ENCODE measurements at places on chromosomes 1 and 21.
A peak's percentile ranks its signal among the peaks of the same experiment; 100 is the strongest.

GRCh38 chr1:162846256-162847212, 14.4 kb downstream of the CCDC190 start:
- DNase-seq, result no peak

DNA sequence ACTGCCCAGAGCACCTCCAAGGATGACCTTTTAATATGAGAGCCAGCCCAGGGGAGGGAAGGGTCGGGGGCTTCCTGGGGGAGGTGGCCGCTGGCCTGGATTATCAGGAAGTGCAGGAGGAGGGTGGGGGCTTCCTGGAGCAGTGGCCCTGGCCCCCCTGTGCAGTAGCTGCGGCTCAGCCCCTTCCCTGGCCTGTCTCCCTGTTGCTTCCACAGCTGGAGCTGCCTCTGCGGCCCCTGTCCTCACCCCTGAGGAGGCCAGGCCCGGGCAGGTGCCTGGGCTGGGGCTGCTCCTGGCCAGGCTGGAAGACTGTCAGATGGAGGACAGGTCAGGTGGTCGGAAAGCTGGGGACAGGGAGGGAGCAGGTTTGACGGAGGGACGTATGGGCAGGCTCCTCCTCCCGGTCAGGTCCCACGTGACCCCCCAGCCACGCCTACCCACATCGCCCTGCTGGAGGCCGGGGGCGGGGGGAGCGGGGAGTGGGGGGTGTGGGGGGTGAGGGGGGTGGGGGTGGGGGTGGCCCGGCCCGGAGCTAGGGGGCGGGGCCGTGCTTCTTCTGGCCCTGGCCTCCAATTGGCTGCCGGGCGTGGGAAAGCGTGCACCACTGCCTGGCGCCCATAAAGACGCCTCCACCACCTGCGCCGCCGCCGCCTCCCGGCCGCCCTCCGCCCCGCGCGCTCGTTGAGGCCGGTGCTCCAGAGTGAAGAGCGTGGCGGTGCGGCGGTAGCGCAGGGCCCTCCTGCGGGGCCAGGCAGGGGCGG, 10.2 kb upstream of the TNFRSF14 start:
- peak; percentile 54 for DNase-seq

DNA sequence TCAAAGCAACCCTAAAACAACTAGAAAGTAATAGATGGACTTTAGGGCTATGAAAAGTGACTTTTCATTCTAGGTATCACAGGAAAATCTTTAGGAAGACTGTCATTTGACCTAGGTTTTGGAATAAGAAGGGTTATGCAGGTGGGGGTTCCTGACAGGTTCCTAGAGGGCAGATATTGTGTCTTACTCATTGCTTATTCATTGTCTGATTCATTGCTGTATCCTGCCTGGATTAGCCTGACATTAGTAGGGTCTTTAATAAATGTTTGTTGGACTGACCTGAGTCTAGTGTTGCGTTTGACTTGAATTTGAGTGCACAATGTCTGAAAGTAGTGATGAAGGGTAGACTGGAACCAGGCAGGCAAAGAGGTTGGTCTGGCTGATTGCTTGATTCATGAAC, 6.0 kb downstream of the FNBP1L start:
- DNase-seq, result peak; percentile 51

GRCh38 chr1:50275566-50275965, 147.7 kb downstream of the DMRTA2 start:
- no peak for DNase-seq

DNA sequence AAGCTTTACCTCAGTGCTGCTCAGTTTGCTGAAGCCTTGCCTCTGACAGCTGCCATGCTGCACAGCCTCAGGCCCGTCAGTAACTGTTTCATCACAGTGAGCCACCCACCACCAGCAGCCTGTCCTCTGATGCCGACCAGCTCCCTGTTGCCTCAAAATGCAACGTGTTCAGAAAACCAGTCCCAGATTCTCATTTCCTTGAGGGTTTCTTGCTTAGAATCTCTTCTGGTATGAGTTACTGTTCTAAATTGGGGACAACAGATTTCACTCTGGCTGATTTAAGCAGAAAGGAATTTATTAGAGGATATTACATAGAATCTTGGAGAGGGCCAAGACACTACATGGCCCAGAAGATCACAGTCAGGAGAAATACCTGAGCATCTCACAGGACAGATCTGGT, 11.0 kb downstream of the UBL4B start:
- DNase-seq, result no peak

DNA sequence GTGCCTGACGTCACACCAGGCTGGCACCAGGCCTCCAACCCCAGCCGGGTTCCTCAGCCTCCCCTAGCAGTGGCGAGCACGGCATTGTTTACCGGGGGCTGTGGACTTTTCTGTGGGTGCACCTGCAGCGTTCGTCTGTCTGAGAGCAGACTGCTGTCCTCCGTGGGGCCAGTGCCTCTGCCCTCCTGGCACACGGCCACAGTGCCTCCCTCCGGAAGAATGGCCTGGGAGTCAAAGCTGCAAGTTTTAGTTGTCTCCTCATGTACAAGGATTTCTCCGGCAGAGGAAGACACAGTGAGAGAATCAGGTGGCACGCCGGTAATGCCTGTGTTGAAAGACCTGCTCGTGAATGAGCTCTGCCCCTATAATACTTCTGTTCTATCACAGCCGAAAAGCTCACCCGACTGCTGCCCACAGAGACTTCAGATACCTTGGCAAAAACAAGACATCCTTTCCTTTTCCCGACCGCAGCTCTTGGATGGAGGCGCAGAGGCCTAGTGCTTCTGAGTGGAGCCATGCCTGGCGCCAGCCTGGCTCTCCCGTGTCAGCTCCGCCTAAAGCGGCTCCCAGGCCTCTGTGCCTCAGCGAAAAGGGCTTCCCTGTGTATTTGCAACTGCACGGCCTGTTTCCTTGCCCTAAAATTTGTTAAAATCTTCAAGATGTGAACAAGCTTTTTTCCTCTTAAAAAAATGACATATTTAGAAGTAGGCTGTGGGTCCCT, 71.4 kb downstream of the AGPAT3 start:
- no peak for DNase-seq

GRCh38 chr1:229017091-229017490, 253.8 kb upstream of the RAB4A start:
- no peak for DNase-seq

DNA sequence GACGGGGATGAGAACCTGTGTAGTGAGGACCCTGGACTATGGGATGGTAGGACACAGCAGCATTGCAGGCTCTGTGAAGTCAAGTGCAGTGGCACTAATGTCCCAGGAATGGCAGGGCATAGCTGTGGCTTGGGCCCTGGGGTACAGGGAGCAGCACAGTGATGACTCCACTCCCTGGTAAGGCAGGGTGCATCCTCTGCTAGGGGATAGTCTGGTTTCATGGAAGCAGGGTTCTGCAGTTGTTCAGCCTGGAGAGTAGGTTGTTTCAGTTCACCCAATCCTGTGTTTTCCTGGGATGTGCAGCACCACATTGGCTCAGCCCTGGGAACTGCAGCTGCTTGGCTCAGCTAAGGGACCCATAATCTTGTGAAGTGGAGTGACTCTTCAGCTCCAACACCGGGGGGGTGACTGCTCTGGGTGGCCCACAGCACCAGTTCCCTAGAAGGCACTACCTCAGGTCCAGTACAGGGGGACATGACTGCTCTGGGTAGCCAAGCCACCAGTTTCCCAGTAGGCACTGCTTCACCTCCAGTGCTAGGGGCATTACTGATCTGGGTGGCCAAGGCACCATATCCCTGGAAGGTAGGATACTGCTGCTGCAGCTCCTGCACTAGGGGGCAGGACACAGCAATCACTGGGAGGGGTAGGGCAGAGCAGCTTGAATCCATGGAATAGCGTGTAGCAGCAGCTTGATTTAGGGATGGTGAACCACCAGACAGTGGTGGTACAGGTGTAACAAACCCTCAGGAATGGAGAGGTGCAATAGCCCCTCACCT, 15.3 kb upstream of the C1orf185 start:
- no peak for DNase-seq

GRCh38 chr1:215878843-215879242, 311.7 kb downstream of the KCTD3 start:
- no peak for DNase-seq

GRCh38 chr1:199319341-199319740, 680.5 kb downstream of the PTPRC start:
- DNase-seq, result no peak

GRCh38 chr1:230255116-230255515, 171.0 kb downstream of the PGBD5 start:
- no peak for DNase-seq

DNA sequence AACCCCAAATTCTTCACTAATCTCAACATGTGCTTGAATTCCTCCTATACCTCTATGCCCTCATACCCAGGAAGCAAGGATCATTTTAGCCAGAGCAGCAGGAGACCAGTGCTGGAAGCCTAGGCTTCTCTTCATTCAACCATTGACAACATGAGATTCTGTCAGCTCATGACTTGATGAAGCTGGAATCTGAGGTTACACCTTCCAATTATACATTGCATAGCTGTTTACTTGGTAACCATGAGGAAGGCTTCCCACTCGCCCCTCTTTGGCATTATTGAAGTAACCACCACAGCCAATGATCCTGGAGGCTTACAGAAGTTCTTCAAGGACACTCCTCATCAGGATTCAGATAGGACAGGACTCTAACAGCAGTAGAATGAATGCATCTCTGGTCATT, 160.3 kb downstream of the TPR start:
- no peak for DNase-seq

DNA sequence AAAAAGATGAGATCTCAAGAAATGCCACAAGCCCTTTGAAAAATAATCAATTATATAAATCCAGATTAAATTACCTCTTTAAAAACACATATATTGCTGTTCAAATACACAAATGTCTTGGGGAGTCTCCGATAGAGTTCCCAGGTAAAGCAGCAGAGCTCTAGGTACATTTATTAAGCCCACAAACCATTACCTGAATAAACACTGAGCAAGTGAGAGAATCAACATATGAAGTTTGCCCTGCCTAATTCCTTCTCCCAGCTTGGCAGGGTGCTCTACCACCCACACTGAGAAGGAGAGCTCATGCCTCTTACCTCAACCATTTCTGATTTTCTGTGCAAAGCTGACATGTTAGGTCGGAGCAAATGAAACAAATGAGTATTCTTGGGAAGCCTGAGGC, 402.4 kb downstream of the KCNH1 start:
- DNase-seq, result no peak

GRCh38 chr1:202237052-202237451, 43.5 kb downstream of the LGR6 start:
- DNase-seq, result no peak

GRCh38 chr1:48216313-48216712, 6.2 kb upstream of the SLC5A9 start:
- no peak for DNase-seq

DNA sequence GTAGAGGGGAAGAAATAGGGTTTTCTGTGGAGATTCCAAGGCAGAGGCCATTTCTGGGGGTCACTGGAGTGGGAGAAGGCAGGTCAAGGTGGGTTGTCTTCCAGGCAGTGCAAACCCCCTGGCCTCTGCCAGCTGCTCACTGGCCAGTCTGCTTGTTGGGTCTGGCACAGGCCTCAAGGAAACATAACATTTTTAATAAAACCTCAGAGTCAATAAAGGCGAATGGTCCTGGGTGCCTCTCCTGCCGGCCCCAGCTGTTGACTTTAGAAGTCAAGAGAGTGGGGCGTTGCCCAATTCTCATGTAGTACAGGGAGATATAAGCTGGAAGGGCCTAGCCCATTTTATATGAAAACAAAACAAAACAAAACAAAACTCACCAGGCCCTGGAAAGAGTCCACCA, 36.6 kb downstream of the RUNX3 start:
- no peak for DNase-seq

- no peak for DNase-seq
Measured at GRCh38 chr1:7375329-7375728, 395.8 kb upstream of the VAMP3 start.

GRCh38 chr1:156623946-156624813, 5.0 kb downstream of the HAPLN2 start:
- no peak for DNase-seq

DNA sequence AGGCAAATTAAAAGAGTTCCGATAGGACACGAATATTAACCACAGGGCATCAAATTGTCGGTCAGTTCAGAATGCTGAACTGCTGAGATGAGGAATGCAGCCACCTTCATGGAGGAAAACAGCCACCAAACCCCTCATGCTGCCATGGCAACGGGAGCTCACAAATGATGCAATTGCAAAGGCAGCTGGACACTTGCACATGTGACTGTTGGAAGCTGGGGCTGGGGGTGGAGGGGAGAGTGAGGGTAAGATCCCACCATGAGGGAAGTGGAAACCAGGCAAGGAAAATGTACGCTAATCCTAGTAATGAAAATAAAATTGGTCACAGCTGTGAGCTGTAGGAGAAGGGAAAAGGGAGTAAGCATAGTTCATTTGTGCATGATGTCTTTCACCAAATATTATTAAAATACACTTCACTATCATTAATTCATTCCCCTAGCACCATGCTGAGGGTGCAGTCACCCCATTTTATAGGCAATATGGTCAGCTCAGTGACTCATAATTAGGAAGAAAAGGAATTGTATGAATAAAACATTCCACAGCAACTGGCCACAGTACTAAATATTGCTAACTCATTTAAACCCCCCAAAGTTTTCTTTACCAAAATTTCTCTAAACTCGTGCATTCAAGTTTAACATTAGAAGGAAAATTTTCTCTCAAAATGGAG, 15.3 kb downstream of the BECN2 start:
- DNase-seq, result peak; percentile 47

- no peak for DNase-seq
Measured at GRCh38 chr21:35520302-35520701, 471.2 kb upstream of the RUNX1 start.

GRCh38 chr1:68506386-68506785, 9.5 kb upstream of the DEPDC1 start:
- DNase-seq, result peak; percentile 16

DNA sequence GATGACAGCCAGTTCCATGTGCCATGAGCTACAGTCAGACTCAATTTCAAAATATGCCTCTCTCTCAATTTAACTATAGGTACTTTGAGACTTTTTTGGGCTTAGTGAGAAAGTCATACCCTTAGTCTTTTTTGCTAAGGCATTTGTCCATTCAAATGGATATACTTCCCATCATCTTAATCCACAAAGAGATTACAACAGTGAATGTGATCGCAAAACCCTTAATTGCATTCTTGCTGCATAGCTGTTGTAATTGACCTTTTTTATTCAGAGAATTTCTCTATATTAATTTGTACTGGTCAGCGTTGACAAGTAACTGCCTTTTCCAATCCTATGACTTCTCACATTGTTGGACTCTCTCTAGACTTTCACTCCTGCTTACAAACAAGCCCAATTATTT, 38.6 kb upstream of the RGS18 start:
- no peak for DNase-seq

DNA sequence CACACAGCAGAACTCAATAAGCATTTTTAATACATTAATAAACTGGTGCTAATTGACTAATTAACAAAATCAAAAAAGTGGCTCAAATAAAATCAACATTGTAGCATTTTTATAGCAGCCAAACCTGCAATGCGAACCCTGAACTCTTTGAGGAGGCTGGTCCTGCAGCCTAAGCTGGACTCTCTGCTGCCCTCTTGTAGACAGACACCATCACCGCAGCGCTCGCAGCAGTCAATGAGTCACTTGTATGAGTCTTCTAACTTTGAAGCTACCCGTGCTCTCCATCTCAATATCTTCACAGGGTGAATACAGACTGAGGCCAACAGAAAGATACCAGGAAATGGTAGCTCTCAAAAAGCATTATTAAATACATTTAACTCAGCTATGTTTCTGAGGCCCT, 9.7 kb upstream of the KRTAP7-1 start:
- DNase-seq, result peak; percentile 29

Measured in RCC 7860 (cell line).